AG04450 (cell line): ENCODE measurements at places on chromosomes 3 and 15.
A peak's percentile ranks its signal among the peaks of the same experiment; 100 is the strongest.

- peak; percentile 62 for DNase-seq
Observed at GRCh38 chr15:43762824-43763223, 13.9 kb downstream of the ELL3 start.

GRCh38 chr15:99473981-99474906 lies 91.5 kb upstream of the MEF2A start:
- no peak for DNase-seq

DNA sequence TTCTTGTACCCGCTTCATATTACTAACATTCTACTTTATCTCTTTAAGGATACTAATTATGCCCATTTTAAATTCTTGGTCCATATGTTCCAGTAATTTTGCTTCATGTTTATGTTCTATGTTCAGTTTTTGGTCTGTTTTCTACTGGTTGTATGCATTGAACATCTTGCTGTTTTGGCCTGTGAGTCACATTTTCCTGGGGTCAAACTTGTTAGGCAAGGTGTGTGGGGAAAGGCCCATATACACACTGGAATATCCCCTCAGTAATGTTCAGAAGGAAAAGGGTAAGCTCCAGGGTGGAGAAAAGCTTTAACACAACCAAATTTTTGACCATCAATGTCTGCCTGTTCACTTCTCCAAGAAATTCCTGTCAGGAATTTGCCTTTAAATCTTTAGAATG lies 337.7 kb downstream of the SLC9A9 start:
- no peak for DNase-seq

GRCh38 chr3:47523310-47524073 lies 10.0 kb upstream of the ELP6 start:
- no peak for DNase-seq

DNA sequence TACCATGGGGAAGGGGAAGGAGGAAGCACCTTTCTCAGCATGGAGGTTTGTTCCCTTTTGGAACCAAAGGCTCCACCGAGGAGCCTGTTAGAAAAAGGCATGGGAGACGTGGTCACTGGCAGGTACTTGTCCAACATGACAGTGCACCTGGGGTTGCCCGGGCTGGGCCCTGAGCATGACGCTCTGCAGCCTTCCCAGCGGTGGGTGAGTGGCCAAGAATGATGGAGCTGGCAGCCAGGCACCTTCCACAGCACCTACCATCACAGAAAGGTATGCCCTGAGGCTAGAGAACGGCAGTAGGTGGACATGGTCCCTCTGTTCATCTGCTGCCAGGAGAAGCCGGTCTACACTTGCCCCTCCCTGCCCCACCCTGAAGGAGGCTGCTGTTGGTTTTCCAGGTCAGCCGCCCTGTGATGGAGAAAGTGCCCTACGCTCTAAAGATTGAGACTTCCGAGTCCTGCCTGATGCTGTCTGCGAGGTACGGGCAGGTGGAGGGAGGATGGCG lies 29.0 kb upstream of the NR2C2 start:
- DNase-seq, result no peak

DNA sequence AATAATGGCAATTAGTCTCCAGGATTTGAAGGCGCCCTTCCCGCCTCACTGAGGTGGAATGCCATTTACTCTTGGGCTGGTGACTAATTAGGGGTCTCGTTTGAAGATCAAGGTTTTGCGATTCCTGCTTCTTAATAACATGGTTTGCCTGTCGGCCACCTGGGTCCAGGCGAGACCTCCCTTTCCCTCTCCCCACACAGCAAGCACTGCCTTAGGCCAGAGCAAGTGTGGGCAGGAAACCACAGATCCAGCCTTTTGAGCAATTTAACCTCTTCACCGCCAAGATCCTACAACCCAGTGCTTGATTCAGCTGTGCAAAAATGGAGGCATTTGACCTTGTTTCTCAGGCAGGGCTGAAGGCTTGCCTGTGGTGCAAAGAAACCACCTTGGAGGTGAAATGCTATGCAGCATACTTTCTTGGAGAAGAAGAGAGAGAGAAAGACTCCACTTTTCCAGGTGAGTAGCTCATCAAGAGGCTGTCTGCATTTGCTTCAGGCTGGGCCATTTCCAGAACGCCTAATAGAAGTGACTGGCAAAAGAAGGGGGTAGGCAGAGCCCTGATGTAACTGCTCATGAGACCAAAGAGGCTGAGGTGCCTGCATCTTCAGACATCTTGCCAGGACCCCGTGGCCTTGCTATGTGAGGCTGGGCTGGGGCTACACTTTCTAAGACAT lies 34.1 kb upstream of the WNT5A start:
- no peak for DNase-seq

DNA sequence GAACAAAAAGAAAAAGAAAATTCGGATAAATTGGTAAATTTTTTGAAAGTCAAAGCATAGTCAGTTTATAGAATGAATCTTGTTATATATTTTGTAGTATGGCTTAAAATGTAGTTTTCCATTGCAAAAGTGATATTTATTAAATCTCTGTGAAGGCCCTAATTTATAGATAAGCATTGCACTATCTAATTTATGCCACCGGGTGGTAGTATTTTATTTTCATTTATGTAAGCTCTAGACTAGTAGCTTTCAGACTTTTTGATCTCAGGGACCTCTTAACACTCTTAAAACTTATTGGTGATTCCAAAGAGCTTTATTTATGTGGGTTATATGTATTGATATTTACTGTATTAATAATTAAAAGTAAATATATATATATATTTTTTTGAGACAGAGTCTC lies 133.9 kb upstream of the LRRFIP2 start:
- DNase-seq, result no peak

DNA sequence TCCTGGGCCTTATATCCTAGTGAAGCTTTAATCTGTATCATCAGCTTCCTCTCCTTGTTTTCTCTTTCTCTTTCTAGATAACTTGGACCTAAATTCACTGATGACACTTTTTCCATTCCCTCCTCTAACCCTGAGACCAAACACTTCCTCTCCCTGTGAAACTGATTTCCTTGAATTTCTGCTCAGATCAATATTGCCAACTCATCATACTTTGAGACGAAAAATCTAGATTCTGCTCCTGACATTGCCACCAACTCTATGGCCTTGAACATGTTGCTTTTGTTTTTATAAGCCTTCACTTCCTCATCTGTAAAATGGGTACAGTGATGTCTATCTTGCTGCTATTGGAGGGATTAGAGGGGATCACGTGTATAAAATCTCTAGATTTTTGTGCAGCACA lies 42.7 kb upstream of the RASGRF1 start:
- no peak for DNase-seq

- no peak for DNase-seq
Observed at GRCh38 chr3:105414841-105415240, 48.1 kb downstream of the ALCAM start.

DNA sequence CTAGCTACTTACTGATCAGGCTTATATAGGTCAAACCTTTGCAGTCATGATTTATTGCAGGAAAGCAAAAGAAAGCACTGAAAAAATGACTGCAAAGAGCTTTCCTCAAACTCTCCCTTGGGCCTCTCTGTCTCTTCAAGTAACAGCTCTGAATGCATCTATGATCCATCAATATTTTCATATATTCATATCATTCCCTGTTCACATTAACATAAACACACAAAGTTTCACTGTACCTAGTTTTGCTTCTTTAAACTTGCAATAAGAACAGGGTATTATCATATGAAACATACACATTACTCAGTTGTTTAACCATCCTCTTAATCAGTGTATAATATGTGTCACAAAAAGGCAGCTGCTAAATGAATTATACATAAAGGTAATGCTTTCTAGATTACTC lies 107.9 kb upstream of the ARL6 start:
- no peak for DNase-seq

GRCh38 chr15:41490355-41490754 lies 3.3 kb upstream of the ITPKA start:
- peak; percentile 92 for DNase-seq

GRCh38 chr3:27573780-27574437 lies 89.7 kb upstream of the SLC4A7 start:
- DNase-seq, result no peak

DNA sequence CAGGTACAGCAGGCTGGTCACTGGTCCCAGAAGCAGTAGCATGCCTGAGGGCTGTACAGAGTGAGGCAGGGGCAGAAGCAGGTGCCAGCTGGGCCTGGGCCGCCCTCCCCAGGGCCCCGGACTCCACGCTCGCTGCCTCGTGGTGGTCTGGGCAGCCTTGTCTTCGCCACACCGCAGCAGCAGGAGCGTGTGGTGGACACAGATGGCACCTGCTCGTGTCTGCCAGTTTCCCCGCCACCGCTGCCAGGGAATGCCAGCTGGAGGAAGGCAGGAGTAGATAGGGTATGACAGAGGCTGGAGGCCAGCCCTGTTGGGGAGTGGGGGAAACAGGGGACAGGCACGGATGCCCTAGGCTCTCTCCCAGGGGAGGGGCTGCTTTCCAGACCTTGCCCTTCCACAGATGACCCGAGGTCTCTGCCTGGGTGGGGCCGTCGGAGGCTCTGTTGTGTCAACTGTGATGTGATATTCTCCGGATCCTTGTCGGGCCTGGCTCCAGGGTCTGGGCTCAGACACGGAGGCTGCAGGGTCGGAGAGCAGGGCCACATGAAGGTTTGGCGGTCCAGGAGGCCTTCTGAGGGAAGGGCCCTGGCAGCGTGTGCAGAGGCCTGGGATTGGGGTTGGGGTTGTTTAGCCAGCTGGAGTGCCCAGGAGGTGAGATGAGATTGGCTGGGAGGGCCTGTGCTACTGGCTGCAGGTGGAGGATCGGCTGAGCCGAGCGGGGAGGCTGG lies 33.6 kb downstream of the GOLGA6L10 start:
- DNase-seq, result no peak

DNA sequence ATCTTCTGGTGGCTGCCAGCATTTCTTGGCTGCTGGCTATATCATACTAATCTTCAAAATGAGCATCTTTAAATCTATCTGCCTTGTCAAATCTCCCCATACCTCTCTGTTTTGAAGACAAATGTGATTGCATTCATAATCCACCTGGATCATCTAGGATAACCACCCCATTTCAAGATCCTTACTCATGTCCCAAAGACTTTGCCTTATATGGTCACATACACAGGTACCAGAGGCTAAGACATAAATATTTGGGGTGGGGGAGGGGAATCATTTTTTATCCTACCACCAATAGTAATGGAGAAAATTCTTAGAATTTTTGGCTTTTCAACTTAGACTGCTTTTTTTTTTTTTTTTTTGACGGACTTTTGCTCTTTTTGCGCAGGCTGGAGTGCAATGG lies 970.8 kb downstream of the PLOD2 start:
- DNase-seq, result no peak

GRCh38 chr3:41808618-41809017 lies 153.3 kb downstream of the ULK4 start:
- no peak for DNase-seq
